Stimulated activated CD8-positive, alpha-beta memory T cell treated with anti-CD3 and anti-CD28 coated beads, Interleukin-15, amount 100 ng/mL, for 24 hours (primary cell): ENCODE measurements at places on chromosomes 12 and 14.

DNA sequence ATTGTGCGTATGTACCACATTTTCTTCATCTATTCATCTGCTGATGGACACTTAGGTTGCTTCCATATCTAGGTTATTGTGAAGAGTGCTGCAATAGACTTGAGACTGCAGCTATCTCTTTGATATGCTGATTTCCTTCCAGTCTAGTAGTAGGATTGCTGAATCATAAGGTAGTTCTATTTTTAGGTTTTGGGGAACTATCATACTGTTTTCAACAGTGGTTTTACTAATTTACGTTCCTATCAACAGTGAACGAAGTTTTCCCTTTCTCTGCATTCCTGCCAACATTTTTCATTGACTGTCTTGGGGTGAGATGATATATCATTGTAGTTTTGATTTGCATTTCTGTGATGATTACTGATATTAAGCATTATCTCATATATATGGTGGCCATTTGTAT, 482.2 kb downstream of the SLC16A7 start:
- DNase-seq, result no peak

DNA sequence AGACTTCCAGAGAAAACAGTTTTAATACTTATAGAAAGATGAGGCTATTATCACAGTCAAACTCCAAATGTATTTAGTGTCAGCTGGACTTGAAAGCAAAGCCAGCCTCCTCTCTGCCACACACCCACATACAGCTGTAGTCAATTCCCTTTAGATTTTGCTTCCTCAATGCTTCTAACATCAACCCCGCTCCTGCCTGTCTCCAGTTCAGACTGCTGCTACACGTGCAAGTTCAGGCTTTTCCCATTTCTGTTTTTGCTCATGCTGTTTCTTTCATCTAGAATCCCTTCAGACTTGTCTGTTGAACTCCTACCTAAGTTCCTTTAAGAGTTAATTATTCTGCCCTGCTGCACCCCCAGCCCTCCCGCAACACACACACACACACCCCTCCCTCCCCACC, 380.0 kb downstream of the KCNH5 start:
- no peak for DNase-seq

GRCh38 chr14:69268763-69269162, 8.8 kb downstream of the GALNT16 start:
- DNase-seq, result no peak

GRCh38 chr12:120795441-120796178, 70.0 kb downstream of the ACADS start:
- no peak for DNase-seq

GRCh38 chr12:131734336-131735152, 23.7 kb downstream of the SFSWAP start:
- no peak for DNase-seq

DNA sequence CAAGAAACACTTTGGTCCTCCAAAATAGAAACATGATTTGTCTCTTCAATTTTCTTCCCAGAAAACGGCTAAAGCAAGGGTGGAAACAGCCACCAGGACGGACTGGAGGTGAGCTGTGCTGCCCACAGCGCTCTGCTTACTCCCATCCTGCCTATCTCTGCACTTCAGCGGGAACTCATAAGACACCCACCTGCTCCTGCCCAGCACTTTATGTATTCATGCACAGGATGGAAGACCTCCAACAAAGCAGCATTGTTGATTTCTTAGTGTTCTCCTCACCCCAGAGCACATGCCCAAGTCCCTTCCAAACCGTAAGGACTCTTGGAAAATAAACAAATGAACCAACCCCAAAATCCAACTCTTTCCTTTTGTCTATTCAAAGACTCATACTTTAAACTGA, 277.2 kb downstream of the MED13L start:
- DNase-seq, result no peak

DNA sequence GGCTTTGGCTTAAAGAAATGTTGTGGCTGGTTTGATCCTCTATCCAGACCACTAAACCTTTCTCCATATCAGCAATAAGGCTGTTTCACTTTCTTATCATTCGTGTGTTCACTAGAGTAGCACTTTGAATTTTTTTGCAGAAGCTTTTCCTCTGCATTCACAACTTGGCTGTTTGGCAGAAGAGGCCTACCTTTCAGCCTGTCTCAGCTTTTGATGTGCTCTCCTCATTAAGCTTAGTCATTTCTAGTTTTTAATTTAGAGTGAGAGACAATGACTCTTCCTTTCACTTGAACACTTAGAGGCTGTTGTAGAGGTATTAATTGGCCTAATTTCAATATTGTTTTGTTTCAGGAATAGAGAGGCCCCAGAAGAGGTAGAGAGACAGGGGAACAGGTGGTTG, 13.8 kb downstream of the KCNMB4 start:
- no peak for DNase-seq

GRCh38 chr12:49129332-49130150, 1.7 kb downstream of the TUBA1B start:
- DNase-seq, result no peak

- DNase-seq, result no peak
These were observed 5.5 kb downstream of the GLRX5 start for GRCh38 chr14:95540236-95540855.

DNA sequence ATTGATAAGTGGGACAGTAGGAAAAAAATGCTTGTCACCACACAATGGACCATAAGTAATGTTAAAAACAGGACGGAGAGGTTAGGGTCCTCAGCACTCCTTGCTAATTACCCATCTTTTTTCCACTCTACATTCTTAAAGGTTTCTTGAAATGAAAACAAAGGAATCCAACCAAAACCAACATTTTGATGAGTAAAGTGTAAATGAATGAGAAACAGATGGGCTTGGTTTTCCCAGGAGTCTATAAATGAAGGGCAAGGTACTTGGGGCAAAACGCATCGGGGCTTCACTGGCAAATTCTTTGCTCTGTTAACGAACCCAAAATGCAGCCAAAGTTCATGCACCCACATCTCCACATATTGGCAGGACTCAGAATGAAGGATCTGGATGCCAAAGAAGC, 129.2 kb upstream of the BMP4 start:
- DNase-seq, result no peak

DNA sequence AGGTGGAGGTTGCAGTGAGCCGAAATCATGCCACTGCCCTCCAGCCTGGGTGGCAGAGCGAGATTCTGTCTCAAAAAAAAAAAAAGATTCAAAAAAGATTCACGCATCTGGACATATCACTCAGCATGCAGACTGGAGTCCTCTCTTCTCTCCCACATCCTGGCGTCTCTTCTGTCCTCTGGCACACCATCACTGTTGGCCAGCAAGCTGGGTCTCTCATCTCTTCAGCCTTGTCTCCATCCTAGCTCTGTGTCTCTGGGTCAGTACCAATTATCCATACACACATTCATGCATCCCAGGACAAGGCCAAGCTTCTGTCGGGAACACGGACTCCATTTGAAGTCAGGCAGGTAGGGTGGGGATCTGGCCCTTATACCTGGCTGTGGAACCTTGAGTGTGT, 105.5 kb upstream of the MAP1LC3B2 start:
- no peak for DNase-seq

DNA sequence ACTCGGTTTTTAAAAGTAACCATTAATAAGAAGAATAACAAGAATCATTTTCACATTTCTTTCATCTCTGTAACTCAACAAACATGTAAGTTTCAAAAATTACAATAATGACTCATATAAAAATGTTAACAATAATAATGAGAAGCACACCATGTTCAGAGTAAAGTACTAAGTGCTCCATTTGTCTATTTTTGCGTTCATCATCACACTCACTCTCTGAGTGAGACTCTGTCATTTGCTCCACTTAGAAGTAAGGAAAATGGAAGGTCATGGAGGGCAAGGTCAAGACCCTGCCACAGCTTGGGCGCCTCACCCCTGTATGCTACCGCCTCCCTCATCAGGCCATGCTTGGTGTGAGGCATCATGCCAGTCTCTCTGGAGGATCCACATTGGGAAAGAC, 129.9 kb downstream of the TMEM30B start:
- no peak for DNase-seq

GRCh38 chr14:100065111-100065871, at the start of gene EVL:
Gene EVL, plus strand, starts transcription at chr14:100065422. Its CDS starts 79 bp downstream, at chr14:100065501.
- DNase-seq, result no peak

- no peak for DNase-seq
These were observed 147.8 kb upstream of the TMCC3 start for GRCh38 chr12:94798113-94798512.

DNA sequence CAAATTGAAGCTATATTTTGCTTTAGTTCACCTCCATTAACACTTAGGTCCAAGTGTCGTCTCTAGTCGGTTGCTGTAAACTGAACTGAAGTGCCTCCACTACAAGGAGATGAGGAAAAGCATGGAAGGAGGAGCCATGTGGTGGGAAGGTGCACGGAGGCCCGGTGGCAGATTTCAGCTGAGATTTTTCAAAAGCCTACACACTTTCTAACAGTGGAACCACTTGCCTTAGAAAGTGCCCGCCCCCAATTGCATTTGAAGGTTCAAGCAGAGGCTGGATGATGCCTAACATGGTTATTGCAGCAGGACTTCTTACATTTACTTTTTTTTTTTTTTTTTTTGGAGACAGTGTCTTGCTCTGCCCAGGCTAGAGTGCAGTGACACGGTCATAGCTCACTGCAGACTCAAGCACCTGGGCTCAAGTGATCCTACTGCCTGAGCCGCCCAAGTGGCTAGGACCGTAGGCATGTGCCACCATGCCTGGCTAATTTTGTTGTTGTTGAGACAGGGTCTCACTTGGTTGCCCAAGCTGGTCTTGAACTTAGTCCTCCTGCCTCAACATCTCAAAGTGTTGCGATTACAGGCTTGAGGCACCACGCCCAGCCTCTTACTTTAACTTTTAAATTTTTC, 27.6 kb downstream of the EML1 start:
- no peak for DNase-seq

- no peak for DNase-seq
These were observed 69.5 kb downstream of the CLMN start for GRCh38 chr14:95250140-95250769.

DNA sequence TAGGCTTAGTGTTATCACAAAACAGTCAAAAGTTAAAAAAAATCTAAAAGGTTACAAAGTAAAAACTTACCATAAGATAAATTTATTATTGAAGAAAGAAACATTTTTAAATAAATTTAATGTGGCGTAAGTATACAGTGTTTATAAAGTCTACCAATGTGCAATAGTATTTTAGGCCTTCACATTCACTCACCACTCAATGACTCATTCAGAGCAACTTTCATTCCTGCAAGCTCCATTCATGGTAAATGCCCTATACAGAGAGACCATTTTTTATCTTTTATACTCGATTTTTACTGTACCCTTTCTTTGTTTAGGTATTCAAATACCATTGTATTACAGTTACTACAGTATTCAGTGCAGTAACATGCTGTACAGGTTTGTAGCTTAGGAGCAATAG, 124.5 kb downstream of the ANO4 start:
- DNase-seq, result no peak

DNA sequence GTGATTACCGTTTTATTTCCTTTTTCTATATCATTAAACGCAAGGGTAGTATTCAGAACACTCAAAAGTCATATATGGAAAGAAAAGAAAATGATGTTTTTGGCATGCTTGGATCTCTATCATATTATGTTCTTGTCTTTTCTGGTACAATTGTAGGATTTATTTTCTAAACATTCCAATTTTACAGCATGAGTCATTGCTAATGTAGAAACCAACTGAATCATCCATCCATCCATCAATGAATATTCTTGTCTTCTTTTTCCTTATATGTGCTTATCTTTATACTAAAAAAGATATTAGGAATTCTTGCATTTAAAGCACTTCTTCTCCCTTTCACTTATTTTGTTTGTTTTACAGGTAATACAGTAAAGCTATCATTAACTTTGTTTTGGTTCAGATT, 20.4 kb upstream of the AMIGO2 start:
- DNase-seq, result no peak

DNA sequence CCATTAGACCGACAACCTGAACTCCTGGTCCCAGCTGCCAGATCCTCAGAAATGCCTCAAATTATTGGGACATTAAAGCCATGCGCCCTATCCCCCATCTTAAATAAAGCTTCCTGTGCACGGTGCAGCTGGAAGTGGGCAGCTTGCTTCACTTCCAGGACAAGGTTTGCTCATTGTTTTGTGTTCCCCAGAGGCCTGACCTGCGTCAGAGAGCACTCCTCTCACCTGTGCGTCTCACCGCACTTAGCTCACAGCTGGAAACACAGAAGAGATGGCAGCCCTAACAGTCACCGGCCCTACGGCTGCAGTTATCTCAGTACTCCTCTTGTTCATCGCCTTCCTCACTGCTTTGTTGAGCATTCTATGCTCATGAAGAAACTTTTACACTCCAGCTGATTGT, 135.5 kb downstream of the ANO2 start:
- no peak for DNase-seq

DNA sequence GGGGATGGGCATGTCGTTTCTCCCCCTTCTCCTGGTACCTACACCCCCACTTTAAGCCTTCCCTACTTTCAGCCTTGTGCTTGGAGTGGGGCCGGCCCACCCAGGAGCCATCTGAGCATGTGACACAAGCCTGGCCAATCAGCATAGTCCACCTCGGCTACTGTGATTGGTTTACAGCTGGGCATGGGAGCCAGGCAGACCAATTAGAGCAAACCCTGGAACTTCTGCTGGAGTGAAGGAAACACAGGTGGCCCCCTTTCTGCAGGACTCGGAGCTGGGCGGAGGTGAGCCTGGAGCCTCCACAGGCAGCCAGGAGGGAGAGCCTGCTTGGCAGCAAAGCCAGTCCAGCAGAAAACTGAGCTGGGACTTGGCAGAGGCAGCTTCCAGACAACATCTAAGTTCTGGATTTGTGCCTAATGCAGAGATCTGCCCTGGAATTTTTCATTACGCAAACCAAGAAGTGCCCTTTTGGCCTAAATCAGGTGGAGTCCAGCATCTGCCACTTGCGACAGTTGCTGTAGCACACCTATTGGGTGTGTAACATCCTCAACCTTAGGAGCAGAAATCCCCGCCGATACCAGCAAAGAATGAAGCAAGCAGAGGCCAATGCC, 59.5 kb downstream of the SCARB1 start:
- DNase-seq, result no peak

DNA sequence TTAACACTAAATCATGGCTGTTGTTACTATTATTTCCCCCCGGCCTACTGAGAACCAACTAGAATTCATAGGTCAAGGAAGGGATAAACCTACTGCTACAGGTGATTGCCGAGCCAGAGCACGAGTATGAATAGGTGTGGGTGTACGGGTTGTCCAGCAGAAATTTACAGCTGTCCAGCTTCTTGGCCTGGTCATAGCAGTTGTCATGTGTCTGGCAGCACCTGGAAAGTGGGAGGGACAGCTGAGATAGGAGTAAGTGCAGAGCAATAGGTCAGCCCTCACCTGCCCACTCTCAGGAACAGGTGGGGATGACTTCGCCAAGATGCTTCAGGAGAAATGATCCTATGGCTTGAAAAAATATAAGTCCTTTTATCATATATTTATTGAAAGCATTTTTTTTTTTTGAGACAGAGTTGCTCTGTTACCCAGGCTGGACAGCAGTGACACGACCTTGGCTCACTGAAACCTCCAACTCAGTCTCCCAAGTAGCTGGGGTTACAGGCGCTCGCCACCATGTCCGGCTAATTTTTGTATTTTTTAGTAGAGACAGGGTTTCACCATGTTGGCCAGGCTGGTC, 2.6 kb downstream of the PLA2G1B start:
- no peak for DNase-seq

GRCh38 chr12:129071362-129071761, 218.1 kb downstream of the GLT1D1 start:
- no peak for DNase-seq

- DNase-seq, result no peak
These were observed 22.9 kb downstream of the SPTLC2 start for GRCh38 chr14:77593501-77593961.
